ENCODE measurements at places on chromosomes 7 and 10.

DNA sequence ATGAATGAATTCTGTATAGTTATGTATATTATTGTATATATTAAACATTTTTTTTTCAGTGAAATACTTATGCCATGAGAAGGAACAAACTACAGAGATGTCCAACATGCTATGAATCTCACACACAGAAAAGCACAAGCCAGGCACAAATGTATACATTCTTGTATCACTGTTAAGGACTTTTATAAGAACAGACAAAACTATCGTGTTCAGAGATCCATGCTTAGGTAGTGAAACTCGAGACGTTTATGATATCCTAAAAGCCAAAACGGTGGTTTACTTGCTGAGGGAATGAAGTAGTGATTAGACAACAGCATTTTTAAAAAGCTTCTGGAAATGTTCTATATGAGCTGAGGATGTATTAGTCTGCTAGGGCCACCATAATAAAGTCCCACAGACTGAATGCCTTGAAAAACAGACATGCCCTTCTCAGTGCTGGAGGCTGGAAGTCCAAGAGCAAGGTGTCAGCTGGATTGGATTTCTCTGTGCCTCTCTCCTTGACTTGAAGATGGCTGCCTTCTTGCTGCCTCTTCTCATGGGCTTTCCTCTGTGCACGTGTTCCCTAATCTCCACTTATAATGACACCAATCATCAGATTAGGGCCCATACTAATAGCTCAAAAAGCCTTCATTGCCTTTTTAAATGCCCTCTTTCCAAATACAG lies 4.3 kb downstream of the MKI67 start:
- no peak for DNase-seq

DNA sequence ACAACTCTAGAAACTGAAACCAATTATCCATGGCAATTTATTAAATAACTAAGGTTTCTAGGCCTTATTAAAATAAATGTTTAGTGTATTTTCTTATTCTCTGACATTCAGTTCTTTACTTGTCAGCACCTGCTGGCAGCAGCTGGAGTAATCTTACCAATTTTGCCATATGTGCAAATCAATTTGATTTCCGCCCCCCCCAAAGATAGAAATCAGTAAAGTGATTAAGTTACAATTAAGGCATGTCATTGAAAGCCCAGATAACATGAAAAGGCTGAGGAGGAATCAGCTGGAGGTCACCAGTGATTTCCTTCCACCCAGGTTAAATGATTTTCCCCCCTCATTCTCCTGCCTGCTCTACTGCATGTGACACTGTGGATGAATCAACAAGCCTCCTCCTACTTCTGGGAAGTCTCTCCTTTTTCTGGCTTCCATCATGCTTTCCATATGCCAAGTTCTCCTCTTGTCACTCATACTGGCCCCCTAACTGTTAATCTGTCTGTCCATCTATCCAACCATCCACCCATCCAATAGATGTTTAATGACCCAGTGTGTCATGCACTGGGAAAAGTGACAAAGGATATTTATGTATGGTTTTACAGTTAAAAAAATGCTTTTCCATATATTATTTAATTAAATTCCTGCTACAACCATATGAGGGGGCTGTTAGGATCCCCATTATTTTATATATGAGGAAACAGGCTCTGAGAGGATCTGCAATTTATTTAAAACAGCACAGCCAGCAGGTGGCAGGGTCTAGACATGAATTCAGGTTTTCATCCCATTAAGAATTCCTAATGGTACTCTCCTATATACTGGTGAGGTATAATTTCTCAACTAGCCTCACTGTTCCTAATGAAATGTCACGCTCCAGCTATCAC lies 116.5 kb downstream of the ATXN7L1 start:
- DNase-seq, result peak; percentile 59

DNA sequence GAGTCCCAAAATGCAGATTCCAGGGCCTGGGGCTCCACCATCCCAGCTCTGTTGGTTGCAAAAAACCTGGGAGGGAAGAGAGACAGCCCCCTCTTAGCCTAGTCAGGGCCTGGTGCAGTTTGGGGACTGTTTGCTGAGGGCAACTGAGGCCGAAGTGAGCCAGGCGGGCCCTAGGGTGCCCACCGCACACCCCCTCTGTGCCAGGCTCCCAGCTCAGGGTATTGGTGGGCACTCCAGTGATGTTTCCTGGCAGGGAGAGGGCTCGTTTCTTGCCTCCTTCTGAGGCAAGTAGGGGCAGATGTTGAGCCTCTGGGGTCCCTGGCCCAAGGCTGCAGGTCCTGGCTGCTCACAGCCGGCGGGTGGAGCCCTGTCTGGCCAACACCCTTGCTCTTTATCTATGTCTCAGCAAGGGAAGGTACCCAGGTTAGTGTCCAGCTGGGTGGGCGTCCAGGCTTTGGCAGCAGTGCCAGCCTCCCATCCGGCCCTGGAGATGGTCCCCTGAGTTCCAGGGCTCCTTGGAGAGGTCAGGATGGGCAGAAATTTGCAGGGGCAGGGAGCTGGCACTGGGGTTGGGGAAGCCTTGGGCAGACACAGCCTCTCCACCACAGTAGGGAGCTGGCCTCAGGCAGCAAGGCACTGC lies 37.8 kb downstream of the KCTD7 start:
- DNase-seq, result no peak

DNA sequence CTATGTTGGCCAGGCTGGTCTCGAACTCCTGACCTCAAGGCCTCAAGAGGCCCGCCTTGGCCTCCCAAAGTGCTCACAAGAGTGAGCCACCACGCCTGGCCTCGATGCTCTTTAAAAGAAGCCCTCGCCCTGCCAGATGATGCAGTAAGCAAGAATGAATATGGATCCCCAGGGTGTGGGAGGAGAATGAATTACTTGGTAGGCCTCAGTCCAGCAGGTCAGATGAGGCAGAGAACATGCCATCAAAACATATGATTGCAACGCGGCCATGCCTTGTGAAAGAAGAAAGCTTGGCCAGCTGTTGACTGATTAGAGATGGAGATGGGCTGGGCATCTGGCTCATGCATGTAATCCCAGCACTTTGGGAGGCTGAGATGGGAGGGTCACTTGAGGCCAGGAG lies 68.7 kb downstream of the CAMK1D start:
- no peak for DNase-seq

GRCh38 chr7:139033346-139034114 lies 2.3 kb downstream of the ZC3HAV1L start:
- DNase-seq, result no peak

- DNase-seq, result no peak
Observed at GRCh38 chr10:78551184-78552005, 517.4 kb upstream of the ZMIZ1 start.

GRCh38 chr7:6571160-6571779 lies 6.0 kb upstream of the ZDHHC4 start:
- no peak for DNase-seq

DNA sequence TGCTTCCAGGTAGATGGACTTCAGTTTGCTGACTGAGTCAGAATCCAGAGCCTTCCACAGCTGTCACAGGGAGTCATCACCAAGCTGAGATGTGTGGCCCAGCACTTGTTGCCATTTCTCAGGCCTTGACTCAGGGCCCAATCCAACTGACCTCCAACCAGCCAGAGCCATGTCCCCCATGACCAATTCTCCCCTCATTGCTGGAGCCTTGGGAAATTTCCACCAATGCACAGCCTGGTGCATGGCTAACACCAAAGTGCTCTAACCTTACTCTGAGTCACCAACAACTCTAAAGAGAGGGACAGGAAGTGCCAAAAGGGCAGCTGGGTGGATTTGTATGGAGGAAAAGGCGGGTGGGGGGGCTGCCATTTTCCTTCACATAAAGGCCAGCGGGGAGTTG lies 13.4 kb upstream of the GLI3 start:
- DNase-seq, result no peak

GRCh38 chr7:23105086-23105643 lies 420 bp upstream of the KLHL7 start:
- no peak for DNase-seq

DNA sequence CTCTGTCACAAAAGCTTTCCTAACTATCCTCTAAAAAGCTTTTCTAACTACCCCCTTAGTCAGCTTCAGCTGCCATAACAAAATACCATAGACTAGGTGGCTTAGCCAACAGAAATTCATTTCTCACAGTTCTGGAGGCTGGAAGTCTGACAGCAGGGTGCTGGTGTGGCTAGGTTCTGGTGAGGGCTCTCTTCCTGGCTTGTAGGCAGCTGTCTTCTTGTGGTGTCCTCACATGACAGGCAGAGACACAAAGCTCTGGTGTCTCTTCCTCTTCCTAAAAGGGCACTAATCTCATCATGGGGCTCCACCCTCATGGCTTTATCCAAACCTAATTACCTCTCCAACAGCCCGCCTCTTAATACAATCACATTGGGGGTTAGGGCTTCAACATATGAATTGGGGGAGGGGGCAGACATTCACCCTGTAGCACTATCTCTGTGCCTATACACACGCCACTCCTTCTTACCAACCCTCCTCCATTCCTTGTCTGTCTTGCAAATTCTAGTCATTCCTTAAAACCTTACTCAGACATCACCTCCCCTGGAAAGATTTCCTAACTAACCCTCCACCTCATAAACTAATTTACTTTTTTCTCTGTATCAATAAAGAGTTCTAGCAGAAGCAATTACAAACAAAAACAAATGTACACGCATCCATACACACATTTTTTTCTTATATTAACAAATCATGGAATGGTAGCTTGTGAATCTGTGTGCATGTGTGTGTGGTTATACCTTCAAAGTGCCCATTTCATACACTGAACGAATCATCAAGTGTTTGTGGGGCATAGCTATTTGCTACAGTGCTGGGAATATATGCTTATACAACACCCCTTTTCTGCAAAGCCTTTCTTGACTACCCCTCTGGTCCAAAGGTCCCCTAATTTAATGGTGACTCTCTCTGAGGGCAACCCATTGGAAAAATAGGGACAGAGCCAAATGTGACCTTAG lies 26.4 kb downstream of the RHOBTB1 start:
- DNase-seq, result no peak

DNA sequence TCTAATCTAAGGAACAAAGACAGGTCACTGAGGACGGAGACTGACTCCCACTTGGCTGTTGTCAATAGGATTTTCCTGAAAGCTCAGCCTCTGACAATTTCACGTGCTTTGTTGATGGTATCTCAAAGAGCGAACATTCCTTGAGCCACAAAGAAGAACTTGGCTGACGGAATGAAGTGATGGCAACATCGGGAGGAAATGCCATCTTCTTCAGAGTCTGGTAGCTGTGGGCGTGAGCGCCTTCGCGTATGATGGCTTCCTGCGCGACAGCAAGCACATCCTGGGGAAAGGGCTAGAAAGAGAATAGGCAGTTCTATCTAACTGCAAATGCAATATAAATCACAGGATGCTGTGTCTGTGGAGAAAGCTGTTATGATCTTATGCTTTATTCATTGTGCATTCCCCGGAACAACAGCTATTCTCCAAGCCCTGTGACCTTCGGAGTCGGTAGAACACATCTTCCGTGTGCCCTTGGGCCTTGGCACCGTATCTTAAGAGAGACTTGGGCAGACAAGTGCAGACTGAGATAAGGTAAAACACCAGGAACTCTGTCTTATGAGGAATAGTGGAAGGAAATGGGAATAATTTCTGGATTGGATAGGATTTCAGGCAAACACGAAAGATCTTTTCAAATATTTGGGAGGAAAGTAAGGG lies 19.6 kb upstream of the GTPBP4 start:
- DNase-seq, result no peak

GRCh38 chr10:88039496-88040200 lies 176.2 kb downstream of the PTEN start:
- no peak for DNase-seq

GRCh38 chr10:78724846-78725245 lies 343.9 kb upstream of the ZMIZ1 start:
- DNase-seq, result no peak

DNA sequence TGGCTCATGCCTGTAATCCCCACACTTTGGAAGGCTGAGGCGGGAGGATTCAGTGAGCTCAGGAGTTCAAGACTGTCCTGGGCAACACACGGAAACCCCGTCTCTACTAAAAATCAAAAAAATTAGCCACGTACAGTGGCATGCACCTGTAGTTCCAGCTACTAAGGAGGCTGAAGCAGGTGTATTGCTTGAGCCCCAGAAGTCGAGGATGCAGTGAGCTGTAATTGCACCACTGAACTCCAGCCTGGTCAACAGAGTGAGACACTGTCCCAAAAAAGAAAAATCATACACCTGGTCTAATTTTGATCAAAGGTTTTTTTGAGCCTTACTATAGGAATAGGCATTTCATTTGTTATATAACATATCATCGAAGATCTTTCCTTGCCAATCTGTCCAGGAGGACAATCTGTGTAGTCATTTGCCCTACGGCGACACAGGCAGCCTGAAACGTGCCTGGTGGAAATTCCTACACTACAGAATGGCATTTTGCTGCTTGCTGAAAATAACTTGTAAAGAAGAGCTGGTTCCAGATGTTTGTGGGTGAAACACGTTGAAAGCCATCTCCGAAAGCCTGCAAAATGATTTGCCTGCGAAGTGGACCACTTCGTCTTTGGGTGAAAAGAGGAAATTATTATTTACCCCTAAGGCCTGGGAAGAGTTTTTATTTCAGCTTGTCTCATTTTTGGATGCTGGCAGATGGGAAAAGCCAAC lies 31.3 kb upstream of the GDI2 start:
- no peak for DNase-seq

DNA sequence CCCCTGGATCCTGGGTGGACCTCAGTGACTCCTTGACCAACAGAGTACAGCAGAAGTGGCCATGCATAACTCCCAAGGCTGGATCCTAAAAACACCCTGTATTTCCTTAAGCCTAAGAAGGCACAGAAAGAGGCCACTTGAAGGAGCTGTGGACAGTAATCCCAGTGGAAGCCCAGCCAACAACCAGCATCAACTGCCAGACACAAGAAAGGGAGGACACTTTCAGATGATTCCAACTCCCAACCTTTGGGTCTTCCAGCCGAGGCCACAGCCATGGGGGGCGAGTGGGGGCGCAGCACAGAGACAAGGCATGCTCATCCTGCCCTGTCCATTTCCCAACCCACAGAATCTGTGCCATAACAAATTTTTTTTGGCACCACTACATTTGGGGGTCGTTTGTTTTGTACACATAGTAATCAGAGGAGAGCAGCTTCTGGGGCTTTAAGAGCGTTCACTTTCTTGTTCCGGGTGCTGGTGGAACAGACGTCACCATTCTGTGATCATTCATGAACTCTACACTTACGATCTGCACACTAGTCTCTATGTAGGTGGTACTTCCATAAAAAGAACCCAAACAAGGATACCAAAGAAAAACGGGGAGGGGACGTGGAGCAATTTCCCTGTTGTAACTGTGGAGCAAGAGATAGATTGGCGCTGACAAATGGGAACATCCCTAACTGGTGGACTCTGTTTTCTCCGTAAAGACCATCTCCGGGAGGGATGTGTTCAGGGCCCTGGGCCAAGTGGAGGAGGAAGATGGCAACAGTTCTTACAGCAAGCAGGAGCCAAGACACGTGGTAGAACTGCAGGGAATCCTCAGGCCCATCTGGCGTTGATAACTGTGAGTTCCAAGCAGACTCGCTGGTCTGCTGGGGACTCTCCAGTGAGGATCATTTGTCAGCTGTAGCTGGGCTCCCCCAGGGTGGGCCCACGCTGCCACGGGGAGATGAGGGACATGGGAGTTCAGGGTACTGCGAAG lies 6.0 kb upstream of the SLC29A3 start:
- DNase-seq, result peak; percentile 35

- peak; percentile 74 for DNase-seq
Observed at GRCh38 chr10:60208676-60209269, 180.9 kb downstream of the ANK3 start.

- DNase-seq, result no peak
Observed at GRCh38 chr7:95375591-95376257, 20.5 kb downstream of the PON3 start.
